ENCODE measurements at places on chromosomes 5 and 9.

DNA sequence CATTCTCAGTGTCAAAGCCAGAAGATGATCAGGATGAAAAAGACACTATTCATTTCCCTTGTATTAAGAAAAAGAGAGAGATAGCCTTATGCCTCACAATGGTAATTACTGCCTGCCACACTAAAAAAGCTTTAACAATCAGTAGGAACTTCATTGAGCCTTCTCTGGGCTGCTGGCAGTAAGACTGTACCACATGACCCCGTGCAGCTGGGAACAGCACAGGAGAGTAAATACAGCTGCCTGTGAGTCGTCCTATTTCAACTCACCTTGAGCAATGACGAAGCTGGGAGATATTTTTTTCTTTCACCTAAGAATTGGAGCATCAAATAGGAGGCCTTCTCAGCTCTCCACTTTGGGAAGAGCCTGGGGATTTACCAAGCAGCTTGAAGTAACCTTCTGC, 316.3 kb downstream of the GABRB2 start:
- no peak for DNase-seq

DNA sequence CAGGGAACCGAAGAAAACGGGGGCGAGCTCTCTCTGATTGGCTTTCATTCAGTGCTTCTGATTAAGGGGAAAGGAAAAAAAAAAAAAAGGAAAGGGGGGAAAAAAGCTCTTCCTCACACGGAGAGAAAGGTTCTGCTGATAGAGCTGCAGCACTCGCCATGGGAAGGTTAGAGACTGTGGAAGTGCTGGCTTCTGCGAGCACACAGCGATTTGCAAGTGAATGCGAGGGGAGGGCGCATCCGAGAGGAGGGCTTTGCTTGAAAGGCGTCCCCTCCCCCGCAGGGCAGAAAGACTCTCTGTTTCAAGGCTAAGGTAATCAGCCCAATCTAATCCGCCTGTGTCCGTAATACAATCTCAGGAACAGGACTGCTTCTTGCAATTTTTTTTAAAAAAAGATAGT, at the start of gene CDH10:
CDH10 (minus strand) TSS at position 218 of the 400 bp plus-strand sequence. CDS start 51,488 bp downstream, outside the sequence.
- no peak for DNase-seq

DNA sequence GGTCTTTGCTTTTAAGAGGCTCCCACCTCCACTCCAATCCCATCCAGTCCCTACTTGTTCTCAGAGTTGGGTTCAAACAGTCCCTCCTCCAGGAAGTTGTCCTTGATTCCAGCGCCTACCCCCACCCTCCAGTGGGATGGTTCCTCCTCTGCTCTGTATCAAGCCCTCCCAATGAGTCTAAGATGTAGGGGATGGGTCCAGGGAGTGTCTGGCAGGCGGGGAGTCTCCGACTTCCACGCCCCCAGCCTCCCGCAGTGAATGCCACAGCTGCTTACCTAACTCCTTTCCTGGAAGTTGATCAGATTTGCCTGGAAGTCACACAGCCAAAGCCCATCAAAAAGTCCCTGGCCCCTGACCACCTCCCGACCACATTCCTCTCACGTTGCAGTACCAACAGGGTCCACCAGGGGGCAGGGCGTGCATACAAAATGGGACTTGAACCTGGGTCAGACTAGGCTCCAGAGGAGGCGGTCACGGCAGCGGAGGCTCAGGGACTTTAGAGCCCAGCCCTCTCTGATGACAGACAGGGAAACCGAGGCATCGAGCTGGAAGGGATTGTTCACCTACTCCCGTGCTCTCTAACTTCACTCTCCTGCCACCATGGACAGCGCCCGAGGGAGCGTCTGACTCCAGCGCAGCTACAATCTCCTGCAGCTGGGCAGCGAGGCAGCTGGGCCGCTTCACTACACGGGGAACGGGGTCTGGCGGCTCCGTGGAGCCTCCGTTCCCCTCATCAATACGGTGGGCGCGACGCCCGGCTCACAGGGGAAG, 25.0 kb upstream of the TDRD7 start:
- DNase-seq = peak; percentile 67

- peak; percentile 65 for DNase-seq
Observed at GRCh38 chr9:86353655-86354010, 577 bp downstream of the TUT7 start.

GRCh38 chr5:123094237-123094918, 5.3 kb downstream of the PRDM6 start:
- no peak for DNase-seq

- DNase-seq = no peak
Observed at GRCh38 chr5:125190232-125191087, 444.0 kb upstream of the ZNF608 start.

- no peak for DNase-seq
Observed at GRCh38 chr9:26462213-26462612, 430.4 kb downstream of the CAAP1 start.

DNA sequence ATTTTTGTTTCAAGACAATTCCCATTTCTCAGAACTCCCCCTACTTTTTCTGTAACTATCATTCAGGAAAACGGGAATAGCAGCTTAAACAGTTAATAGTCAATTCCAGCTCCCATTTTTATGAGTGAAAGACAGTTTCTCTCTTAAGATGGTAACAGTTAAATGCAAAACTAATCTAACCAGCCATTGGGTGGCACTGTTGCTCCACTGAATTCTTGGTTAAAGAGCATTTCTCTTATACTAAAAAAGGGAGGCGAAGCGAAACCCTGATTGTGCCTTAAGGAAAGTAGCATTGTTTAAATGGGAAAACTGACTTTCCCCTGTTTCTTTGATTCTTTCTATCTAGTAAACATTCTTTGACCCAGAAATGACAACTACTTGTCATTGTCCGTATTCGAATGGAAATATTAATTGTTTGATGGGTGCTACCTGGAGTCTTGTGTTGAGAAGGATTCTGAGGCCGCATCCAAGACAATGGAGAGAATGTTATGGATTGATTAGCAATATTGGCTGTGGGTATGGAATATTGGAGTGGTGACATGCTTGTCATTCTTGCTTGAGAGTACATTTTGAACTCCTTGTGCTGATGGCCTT, 507.8 kb downstream of the MAT2B start:
- peak; percentile 59 for DNase-seq

GRCh38 chr5:56763182-56763581, 52.2 kb upstream of the MAP3K1 start:
- DNase-seq = no peak

- DNase-seq = no peak
Observed at GRCh38 chr5:30960036-30960435, 233.4 kb upstream of the CDH6 start.

DNA sequence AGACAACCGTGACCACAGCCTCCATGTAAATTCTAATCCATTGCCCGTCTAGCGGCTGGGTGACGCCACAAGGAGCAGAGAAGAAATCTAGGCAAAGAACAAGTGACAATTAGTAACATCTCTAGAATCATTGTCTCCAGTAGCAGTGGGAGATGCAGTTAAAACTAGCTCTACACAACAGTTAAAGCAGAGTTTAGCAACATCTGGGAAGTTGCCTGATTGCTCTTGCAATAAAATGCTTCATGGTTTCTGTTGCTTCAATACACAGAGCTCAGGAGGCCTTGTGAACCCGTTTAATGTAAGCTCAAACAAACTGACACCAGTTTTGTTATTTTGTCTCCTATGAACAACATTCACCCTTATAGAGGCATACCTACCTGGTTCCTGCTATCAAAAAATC, 369.8 kb upstream of the PDE4D start:
- no peak for DNase-seq

GRCh38 chr9:126301985-126302603, 24.5 kb upstream of the MVB12B start:
- DNase-seq = peak; percentile 73

Data from ureter (tissue), 1 donor.